Right atrium auricular region (tissue), 2 donors: ENCODE measurements at places on chromosomes 5 and 9. TPM values are rescaled to one million over a fixed set of nuclear protein-coding genes. Genes with fewer than 3 reads are reported as not detected.

The PCDHGC5 gene
- total RNA-seq: 1.7 TPM

The SLCO6A1 gene
- not detected for total RNA-seq

The ENTPD8 gene
- not detected for total RNA-seq

The CA9 gene
- total RNA-seq: 5.9 TPM

The SPATA31C1 gene
- not detected for total RNA-seq

The IFT74 gene
- total RNA-seq: 10.6 TPM

The CTXN3 gene
- total RNA-seq: not detected

The SOX30 gene
- total RNA-seq: not detected

The ADAMTS19 gene
- 0.59 TPM for total RNA-seq

DNA sequence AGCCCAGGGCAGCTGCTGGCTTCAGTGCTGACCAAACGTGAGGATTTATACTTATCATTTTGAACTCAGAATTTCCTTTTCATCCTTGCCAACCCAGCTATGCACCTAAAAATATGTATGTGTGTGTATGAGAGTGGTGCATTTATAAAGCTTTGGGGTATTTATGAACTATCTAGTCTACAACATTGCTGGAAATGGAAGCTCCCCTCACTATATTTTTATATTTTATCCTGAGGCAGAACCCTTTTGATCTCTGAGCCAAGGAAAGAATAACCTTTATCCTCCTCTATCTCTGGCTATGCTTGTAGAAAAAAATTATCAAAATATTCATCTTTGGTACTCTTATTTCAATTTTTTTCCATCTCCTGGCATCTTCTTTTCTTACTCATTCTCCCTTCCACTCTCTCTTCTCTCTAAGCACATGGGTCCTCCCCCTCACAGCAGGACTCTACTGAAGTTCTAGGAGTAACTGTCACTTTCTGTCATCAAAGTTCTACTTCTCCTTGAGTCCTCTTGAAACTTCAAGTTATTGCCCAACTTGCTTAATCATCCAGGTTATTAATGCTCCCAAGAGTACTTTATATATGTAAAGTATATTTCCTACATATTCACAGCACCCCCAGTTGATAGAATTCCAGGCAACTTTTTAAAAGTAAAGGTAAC, 190.9 kb downstream of the HINT1 start:
- DNase-seq: no peak
- H3K4me1 ChIP-seq: no peaks in the 10 kb centered on the region
- no peak overlapping the region for H3K4me3 ChIP-seq
- no peaks in the 10 kb centered on the region for H3K27me3 ChIP-seq
- no peak overlapping the region for H3K27ac ChIP-seq
- H3K36me3 ChIP-seq: no peaks in the 10 kb centered on the region

DNA sequence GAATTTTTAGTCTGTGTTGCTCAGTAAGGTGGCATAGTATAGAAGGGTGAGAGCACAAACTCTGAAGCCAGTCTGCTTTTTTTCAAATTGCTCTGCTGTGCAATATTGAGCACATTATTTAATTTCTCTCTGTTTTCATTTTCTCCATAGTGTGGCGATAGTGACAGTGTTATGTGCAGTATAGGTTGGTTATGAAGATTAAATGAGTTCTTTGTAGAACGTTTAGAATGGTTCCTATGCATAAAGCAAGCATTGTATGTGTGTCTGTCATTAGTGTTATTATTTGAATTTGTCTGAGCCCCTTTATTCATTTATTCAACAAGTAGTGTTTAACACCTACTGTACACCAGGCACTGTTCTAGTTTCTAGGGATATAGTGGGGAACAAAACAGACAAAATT, 9.2 kb downstream of the PRR16 start:
- no peak overlapping the region for H3K27ac ChIP-seq
- H3K36me3 ChIP-seq: no peaks in the 10 kb centered on the region
- H3K27me3 ChIP-seq: no peaks in the 10 kb centered on the region
- DNase-seq: no peak
- H3K4me3 ChIP-seq: no peak overlapping the region
- H3K4me1 ChIP-seq: no peaks in the 10 kb centered on the region

DNA sequence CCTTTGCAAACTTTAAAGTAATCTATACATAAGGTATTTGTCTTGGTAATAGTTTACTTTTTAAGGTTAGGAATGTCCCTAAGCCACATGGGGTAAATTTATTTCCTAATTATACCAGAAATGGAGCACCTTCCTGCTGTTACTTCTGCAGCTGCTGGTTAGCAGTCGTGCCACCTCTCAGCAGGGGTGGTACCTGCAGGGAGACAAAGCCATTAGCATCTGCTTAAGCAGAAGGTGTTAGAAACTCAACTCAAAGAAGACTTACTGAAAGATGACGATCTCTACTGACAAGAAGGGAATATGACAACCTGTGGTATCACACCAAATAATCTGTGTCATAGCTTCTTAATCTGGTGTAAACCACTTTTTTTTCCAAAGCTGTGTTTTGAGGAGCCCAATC, 173.7 kb downstream of the BRINP1 start:
- H3K27me3 ChIP-seq: no peaks in the 10 kb centered on the region
- no peaks in the 10 kb centered on the region for H3K36me3 ChIP-seq
- no peak overlapping the region for H3K4me3 ChIP-seq
- no peaks in the 10 kb centered on the region for H3K4me1 ChIP-seq
- DNase-seq: no peak

DNA sequence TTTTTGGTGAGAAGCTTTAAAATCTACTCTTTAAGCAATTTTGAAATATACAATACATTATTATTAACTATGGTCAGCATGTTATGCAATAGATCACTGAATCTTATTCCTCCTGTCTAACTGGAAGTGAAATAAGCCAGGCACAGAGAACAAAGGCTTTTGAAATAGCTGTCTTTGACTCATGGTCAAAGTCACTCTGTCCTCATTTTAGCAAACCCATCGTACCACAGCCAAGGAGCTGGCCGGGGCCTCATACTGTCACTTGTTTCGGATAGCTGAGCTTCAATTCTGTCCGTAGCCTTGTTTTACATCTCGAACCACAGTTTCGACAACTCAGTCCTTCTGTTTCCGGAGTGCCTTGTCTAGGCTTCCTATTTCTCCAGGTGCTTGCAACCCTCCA, 19.2 kb downstream of the ADCY2 start:
- no peak for DNase-seq
- H3K27ac ChIP-seq: no peak overlapping the region
- H3K36me3 ChIP-seq: no peaks in the 10 kb centered on the region

- H3K4me3 ChIP-seq: no peak overlapping the region
- no peaks in the 10 kb centered on the region for H3K36me3 ChIP-seq
- no peaks in the 10 kb centered on the region for H3K4me1 ChIP-seq
- DNase-seq: no peak
- no peak overlapping the region for H3K27ac ChIP-seq
- H3K27me3 ChIP-seq: peaks cover 4% of the 10 kb centered on the region
Measured at GRCh38 chr9:36987891-36988290, 46.2 kb downstream of the PAX5 start.

DNA sequence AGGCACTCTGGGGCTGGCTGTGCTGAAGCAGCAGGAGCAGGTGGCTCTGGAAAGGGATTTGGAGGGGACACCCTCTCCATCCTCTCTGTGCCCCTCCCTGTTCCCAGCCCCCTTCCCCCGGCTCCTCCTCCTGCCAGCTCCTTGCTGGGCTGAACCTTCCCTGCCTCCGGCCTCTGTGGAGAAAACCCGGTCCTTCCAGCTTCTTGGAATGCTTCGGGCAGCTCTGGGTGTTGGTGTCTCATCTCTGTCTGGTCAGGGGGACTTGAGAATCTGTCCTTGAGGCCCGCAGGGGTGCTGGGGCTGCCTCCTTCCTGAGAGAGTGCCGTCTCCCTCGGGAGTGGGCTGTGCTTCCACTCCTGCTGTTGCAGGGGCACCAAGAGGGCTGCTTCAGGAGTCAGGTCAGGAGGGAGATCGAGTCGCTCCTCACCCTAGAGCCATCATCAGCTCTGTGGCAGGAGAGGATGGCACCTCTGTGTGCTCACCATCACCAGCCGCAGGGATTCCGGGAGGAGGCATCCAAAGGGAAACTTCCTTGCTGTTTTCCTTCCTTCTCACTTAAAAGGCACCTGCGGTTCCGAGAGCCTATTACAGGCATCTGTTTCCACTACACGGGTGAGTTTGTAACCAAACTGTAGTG, 30.6 kb downstream of the NDUFS6 start:
- H3K4me3 ChIP-seq: no peak overlapping the region
- no peaks in the 10 kb centered on the region for H3K27me3 ChIP-seq
- H3K4me1 ChIP-seq: peaks cover 3% of the 10 kb centered on the region
- peaks cover 6% of the 10 kb centered on the region for H3K36me3 ChIP-seq

DNA sequence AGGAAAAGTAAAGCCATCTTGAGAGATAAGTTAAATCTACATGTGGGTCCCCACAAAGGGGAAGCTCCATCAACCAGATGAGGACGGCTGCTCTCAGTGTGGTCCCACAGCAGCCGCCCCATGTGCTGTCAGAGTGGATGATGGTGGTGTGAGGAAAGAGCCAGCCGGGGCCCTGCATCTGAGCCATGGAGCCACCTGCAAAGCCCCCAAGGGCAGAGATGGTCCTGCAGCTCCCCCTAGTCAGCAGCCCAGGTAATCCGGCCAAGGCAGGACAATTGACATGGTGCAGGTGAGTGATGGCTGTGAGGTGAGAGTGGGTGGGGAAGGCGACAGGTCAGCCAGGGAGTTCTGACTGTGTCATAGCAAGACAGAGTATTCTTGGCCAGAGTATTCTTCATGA, 458.8 kb downstream of the ICE1 start:
- DNase-seq: no peak
- no peak overlapping the region for H3K27ac ChIP-seq
- H3K36me3 ChIP-seq: no peaks in the 10 kb centered on the region
- H3K4me3 ChIP-seq: no peak overlapping the region
- H3K27me3 ChIP-seq: no peaks in the 10 kb centered on the region

GRCh38 chr9:2742214-2742613, 24.9 kb downstream of the KCNV2 start:
- H3K4me1 ChIP-seq: no peaks in the 10 kb centered on the region
- no peaks in the 10 kb centered on the region for H3K36me3 ChIP-seq
- no peak for DNase-seq
- H3K27ac ChIP-seq: no peak overlapping the region
- H3K4me3 ChIP-seq: no peak overlapping the region

- no peaks in the 10 kb centered on the region for H3K27me3 ChIP-seq
- H3K27ac ChIP-seq: no peak overlapping the region
- no peak for DNase-seq
Measured at GRCh38 chr5:10826971-10827370, 65.9 kb upstream of the DAP start.

DNA sequence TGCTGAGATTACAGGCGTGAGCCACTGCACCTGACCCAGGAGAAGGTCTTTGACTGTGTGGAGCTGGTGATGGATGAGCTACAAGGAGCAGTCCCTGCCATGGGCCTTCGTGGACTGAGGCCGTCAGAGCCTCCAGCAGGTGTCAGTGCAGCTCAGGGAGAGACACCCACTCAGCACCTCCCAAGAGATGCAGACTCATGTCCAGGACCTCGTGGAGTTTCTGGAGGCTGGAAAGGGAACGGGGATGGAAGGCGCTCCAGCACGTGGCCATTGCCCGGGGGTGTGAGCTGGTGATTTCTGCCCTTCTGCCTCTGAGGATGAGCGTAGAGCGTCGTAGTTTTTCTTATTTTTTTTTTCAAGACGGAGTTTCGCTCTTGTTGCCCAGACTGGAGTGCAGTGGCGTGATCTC, 9.5 kb downstream of the TOR4A start:
- no peaks in the 10 kb centered on the region for H3K27me3 ChIP-seq
- H3K4me3 ChIP-seq: no peak overlapping the region
- no peak for DNase-seq
- no peaks in the 10 kb centered on the region for H3K4me1 ChIP-seq
- no peak overlapping the region for H3K27ac ChIP-seq
- no peaks in the 10 kb centered on the region for H3K36me3 ChIP-seq

DNA sequence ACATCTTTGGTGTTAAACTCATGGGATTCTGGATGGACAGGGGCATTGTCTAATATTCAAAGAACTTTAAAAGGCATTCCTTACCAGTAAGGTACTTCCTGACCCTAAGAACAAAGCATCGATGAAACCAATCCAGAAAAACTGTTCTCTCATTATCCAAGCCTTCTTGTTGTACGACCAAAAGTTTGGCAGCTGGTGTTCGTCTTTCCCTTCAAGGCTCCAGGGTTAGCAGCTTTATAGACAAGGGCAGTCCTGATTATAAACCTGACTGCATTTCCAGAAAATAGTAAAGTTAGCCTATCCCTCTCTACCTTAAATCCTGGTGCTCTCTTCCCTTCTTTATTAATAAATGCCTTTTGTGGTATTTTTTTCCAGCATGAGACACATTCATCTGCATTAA, 149.4 kb upstream of the MRPS30 start:
- H3K4me3 ChIP-seq: no peak overlapping the region
- DNase-seq: no peak
- no peak overlapping the region for H3K27ac ChIP-seq
- H3K36me3 ChIP-seq: no peaks in the 10 kb centered on the region

- H3K4me1 ChIP-seq: no peaks in the 10 kb centered on the region
- H3K4me3 ChIP-seq: no peak overlapping the region
- no peaks in the 10 kb centered on the region for H3K27me3 ChIP-seq
- H3K27ac ChIP-seq: no peak overlapping the region
- no peak for DNase-seq
Measured at GRCh38 chr5:40672425-40672824, 7.3 kb upstream of the PTGER4 start.

- no peak overlapping the region for H3K27ac ChIP-seq
- DNase-seq: no peak
- no peak overlapping the region for H3K4me3 ChIP-seq
- no peaks in the 10 kb centered on the region for H3K27me3 ChIP-seq
Measured at GRCh38 chr9:84974855-84975254, 305.3 kb downstream of the NTRK2 start.

DNA sequence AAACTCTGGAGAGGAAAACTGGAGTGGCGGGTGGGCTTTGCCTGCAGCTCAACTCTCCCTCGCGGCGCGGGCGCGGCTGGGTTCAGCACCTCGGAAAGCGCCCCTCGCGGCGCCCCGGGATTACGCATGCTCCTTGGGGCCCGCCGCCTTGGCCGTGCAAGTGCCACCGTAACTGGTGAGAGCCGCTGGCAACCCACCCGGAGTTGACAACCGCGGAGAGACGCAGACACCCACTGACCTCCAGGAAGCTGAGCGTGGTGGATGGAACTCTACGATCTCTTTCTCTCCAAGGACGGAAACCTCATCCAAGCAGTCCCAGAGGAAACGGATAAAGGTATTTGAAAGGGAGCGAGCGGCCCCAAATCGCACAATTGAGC, 194 bp upstream of the RXFP3 start:
- H3K27me3 ChIP-seq: peaks cover 10% of the 10 kb centered on the region
- H3K27ac ChIP-seq: no peak overlapping the region
- H3K36me3 ChIP-seq: no peaks in the 10 kb centered on the region
- peak overlapping the region; percentile 10 for H3K4me3 ChIP-seq
- peaks cover 15% of the 10 kb centered on the region for H3K4me1 ChIP-seq
